ENCODE measurements at places on chromosomes 2 and 18.

GRCh38 chr2:42133771-42134195, 35.4 kb upstream of the EML4 start:
- DNase-seq: no peak

DNA sequence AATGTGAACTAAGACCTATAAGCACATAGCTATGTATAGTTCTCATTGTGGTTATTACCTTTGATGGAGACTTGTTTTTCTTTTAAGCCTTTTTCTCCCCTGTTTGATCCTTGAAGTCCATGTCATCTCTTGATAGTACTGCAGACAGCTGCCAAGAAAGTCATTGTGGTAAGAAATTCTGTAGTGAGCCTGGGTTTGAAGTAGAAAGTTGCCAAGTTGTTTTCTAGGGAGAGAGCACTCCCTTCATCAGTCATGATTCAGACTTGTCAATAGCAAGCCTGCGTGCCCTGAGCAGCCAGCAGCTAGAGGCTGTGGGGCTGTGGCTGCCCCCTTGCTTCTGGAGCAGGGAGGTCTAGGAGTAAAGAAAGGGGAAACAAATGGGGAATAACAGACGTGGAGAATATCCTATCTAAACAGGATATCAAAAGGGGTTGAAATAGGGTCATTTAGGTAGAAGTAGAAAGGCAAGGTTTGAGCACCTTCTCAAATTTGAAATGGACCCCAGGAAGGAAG, 8.4 kb downstream of the SP5 start:
- no peak for DNase-seq

DNA sequence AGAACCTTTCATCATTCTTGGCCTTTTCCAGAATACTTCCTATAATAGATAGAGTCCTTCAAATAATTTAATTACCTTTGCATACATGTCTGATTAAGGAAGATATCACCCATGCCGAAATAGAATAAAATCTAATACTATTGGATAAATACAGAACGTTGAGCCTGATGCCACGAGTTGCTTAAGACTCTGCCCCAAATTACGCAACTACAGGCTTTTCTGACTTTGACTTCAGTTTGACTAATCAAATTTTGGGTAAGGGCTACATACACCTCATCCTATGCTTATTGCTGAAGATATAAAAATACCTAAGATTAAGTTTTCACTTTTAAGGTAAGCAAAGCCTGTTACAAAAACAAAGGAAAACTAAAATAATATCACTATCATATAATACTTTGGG, 1065.1 kb upstream of the NRXN1 start:
- DNase-seq: no peak

- DNase-seq: peak; percentile 78
Observed at GRCh38 chr18:79644006-79644665, 35.5 kb upstream of the CTDP1 start.

DNA sequence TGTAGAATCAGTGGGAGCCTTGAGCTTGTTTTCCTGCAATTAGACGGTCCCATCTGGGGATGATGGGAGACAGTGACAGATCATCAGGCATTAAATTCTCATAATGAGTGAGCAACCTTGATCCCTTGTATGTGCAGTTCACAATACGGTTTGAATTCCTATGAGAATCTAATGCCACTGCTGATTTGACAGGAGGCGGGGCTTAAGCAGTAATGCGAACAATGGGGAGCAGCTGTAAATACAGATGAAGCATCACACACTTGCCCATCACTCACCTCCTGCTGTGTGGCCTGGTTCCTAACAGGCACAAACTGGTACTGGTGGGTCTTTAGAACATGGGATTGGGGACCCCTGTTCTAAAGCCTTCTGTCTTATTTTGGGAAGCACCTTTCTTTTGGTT, 17.9 kb upstream of the NYAP2 start:
- no peak for DNase-seq

GRCh38 chr2:184558713-184559464, 39.4 kb upstream of the ZNF804A start:
- no peak for DNase-seq

DNA sequence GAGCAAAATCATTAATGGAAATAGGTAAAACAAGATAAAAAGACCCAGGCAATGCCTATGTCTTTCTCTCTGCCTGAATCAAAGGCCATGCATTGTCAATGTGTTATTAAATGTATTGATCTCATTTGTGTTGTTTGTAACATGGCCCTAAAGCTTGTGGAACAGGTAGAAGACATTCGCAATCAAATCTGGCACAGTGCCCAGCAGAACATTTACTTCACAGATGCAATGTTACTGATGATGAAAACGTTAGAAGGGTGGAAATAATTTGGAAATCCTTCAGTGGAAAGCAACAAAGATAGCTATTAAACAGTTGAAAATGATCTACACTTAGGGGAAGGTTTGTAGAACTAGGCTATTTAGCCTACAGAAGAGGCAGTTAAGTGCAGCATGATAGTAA, 368.2 kb downstream of the EPHA4 start:
- DNase-seq: no peak

DNA sequence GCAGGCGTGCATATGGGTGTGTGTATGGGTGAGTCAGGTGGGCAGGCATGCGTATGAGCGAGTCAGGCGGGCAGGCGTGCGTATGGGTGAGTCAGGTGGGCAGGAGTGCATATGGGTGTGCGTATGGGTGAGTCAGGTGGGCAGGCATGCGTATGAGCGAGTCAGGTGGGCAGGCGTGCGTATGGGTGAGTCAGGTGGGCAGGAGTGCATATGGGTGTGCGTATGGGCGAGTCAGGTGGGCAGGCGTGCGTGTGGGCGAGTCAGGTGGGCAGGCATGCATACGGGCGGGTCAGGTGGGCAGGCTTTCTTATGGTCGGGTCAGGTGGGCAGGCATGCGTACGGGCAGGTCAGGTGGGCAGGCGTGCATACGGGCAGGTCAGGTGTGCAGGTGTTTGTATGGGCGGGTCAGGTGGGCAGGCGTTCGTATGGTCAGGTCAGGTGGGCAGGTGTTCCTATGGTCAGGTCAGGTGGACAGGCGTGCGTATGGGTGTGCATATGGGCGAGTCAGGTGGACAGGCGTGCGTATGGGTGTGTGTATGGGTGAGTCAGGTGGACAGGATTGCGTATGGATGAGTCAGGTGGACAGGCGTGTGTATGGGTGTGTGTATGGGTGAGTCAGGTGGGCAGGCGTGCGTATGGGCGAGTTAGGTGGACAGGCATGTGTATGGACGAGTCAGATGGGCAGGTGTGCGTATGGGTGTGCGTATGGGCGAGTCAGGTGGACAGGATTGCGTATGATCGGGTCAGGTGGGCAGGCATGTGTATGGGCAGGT, 28.7 kb upstream of the KLF11 start:
- DNase-seq: no peak

- DNase-seq: no peak
Observed at GRCh38 chr2:230968921-230969658, 26.8 kb upstream of the SPATA3 start.

GRCh38 chr2:240250985-240251847, 110.8 kb upstream of the OTOS start:
- peak; percentile 84 for DNase-seq

GRCh38 chr2:18413676-18414396, 146.6 kb downstream of the RDH14 start:
- peak; percentile 55 for DNase-seq

GRCh38 chr2:190802129-190802528, 78.5 kb upstream of the GLS start:
- DNase-seq: no peak

DNA sequence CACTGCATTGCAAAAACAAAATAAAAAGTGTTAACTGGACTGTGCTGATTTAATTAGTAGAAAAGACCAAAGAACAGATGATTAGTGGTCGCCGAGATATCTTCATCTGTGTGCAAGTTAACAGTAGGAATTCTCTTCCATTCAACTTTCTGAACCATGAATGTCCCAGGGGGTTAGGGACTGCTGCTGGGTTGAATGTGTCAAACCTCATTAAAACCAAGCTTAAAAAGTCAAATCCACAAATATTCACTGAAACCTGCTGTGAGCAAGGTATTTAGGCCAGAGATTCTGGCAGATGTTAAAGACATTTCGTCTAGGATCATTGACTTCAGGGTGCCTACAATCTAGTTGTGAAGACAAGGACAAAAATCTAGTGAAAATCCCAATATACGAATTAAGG, 58.7 kb downstream of the STPG4 start:
- no peak for DNase-seq

DNA sequence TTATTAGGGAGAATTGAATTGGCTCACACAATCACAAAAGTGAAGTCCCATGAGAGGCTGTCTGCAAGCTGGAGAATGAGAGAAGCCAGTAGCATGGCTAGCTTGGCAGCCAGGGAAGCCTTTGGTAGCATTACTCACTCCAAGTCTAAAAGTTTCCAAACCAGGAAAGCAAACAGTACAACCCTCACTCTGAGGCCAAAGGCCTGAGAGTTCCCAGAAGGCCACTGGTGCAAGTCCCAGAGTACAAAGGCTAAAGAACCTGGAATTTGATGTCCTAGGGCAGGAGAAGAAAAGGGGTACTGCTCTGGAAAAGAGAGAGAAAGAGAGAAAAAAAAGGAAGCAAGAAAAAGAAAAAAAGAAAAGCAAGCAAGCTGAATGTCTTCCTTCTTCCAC, 318.2 kb downstream of the RND3 start:
- no peak for DNase-seq

DNA sequence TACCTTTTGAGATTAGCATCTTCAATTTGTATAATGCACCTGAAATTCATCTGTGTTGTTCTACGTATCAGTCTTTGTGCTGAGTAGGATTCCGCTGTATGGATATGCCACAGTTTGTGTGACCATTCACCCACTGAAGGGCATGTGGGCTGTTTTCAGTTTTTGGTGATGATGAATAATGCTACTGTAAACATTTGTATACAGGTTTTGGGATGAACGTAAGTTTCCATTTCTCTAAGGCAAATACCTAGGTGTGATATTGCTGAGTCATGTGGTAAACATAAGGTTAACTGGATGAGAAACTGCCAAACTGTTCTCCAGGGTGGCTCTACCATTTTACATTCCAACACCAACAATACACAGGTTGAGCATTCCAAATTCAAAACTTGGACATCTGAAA, 35.1 kb downstream of the CABYR start:
- no peak for DNase-seq

DNA sequence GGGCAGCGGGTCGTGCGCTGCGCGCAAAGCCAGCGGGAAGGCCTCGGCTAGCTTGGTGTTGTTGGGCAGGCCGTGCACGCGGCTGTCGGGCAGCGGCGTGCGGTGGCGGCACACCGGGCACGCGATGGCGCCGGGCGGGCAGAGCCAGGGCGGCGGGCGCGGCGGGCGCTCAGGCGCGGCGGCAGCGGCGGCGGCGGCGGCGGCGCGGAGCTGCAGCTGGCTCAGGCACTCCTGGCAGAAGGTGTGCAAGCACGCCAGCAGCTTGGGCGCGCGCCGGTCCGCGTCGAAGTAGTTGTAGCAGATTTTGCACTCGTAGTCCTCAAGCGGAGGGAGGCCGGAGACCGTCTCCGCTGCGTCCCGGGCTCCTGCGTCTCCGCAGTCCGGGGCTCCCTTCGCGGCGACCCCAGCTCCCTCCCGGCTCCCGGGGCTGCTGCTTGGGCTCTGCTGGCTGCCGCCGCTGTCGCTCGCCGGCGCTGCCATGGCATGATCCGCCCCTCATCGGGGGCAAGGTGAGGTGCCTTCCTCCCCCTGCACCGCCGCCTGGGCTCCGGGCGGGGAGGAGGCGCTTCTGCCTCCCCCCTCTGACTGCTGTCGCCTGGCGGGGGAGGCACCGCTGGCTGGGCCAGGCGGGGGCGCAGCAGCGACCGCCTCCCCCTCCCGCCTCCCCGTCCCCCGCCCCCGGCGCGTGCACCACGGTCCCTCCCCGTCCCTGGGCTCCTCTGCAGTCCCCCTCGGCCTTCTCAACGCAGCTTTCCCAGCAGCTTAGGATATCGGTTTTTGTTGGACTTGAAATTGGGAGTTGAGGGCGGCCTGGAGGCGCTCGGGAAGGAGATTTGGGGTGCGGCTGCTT, 21.0 kb upstream of the PAX3 start:
- DNase-seq: peak; percentile 33

DNA sequence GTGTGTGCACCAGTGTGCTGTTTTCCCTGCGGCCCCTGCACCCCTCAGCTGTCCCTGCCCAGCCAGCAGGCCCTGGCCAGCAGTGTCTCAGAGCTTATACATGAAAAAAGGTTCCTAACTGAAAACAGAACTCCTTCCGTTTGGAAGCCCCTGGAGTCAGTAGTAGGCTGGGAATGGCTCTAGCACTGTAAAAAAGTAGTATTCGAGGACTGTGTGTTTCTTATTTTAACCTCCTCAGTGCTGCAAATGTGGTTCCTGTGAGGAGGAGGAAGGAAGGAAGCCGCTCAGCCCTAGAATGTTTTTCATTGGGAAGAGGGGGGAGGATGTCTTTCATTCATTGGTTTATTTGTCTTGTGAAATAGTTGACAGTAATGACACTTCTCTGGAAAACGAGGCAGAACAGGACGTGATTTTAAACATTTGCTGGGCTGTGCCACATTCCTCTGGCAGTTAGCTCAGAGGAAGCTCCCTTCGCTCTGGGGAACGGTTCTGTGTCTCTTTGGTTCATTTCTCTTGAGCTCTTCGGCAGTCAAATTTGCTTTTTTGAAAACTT, 103.5 kb downstream of the SPTBN1 start:
- peak; percentile 53 for DNase-seq

DNA sequence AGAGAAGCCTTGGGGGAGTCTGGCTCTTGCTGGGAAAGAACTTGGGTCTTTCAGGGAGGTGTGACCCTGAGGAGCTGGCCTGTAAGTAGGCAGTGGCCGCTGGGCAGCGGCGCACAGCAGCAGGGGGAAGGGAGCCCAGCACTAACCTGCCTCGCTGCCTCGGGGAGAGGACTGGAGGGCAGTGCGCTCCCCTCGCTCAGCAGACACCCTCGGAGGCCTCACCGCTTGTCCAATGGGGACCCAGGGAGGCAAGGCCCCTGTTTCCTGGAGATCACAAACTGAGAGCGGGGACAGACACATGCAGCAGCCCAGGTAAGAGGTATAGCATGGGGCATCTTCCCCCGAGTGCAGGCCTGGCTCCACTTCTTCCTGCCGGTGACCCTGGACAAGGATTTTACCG, 3.3 kb downstream of the DNMT3A start:
- no peak for DNase-seq

- no peak for DNase-seq
Observed at GRCh38 chr2:231036578-231037106, 681 bp upstream of the C2orf72 start.

DNA sequence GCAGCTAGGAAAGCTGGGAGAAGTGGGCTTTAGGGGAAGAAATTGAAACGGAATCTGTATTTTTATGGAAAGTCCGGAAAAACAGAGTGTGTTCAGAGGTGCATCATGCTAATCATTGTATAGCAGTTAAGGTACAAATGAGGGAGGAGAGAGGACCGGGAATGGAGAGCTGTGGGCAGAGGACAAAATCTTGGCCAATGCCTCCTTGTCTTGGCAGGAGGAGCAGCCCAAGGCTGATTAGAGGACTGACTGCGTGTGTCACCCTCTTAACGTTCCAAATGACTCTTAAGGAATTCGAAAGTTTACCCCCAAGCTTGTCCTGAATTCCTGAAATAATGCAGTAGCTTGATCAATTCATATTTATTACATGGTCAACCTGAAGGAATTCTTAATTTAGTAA, 81.0 kb downstream of the ZNF236 start:
- no peak for DNase-seq
